ENCODE measurements at places on chromosomes 12 and 14. TPM values are rescaled to one million over a fixed set of nuclear protein-coding genes. Genes with fewer than 3 reads are reported as not detected.

Gene VDR
- polyA plus RNA-seq, result 12.8 TPM

Gene HOXC13
- polyA plus RNA-seq, result not detected

Gene RFX4
- not detected for polyA plus RNA-seq

Gene MANSC1
- polyA plus RNA-seq, result 2.3 TPM

Gene TCL1B
- polyA plus RNA-seq, result not detected

Gene FAM186B
- polyA plus RNA-seq, result not detected

Gene LRP1-AS
- 1.5 TPM for polyA plus RNA-seq

Gene TOMM20L
- polyA plus RNA-seq, result 0.33 TPM

Gene PROX2
- polyA plus RNA-seq, result not detected

Gene SERPINA3
- not detected for polyA plus RNA-seq

Gene PRICKLE1
- 1.3 TPM for polyA plus RNA-seq

Gene SPX
- polyA plus RNA-seq, result not detected

Gene NKX2-1
- not detected for polyA plus RNA-seq

Gene SERPINA12
- polyA plus RNA-seq, result not detected

Gene RHOJ
- polyA plus RNA-seq, result not detected

Gene TAS2R19
- polyA plus RNA-seq, result not detected

Gene FGF6
- not detected for polyA plus RNA-seq

Gene IGFBP6
- polyA plus RNA-seq, result not detected

Gene POTEG
- not detected for polyA plus RNA-seq

Gene WNT5B
- 3.1 TPM for polyA plus RNA-seq

Gene ST8SIA1
- polyA plus RNA-seq, result not detected

Gene MMP17
- 3.0 TPM for polyA plus RNA-seq

Gene KRT6C
- polyA plus RNA-seq, result not detected

Gene HELB
- polyA plus RNA-seq, result 0.88 TPM

Gene SERPINA10
- not detected for polyA plus RNA-seq

Gene POTEM
- polyA plus RNA-seq, result not detected

Gene SFSWAP
- 10.7 TPM for polyA plus RNA-seq

Gene PLEKHD1
- polyA plus RNA-seq, result not detected

Data from CD14-positive monocyte (primary cell).